ENCODE measurements at places on chromosomes 11 and 22.
A peak's percentile ranks its signal among the peaks of the same experiment; 100 is the strongest.

GRCh38 chr22:23749841-23750301 is 1.0 kb downstream of the ZNF70 start:
- no peak for DNase-seq

DNA sequence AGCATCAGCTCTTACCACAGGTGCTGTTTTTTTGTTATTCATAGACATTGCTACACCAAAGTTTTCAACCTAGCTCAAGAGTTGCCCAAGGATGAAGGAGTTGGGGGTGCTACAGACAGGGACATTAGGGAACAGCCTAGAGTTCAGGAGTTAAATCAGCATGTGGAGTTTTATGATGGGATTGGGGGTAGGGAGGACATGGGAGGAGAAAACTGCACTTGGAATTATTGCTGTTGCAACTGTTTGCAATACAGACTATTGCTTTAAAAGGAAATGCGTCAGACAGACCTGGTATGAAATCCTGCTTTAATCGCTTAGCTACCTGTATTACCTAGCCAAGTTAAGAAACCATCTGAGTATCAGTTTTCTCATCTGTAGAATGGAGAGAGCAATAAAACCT is 6.3 kb downstream of the TMA7B start:
- no peak for DNase-seq

- DNase-seq: peak; percentile 95
Observed at GRCh38 chr11:44568658-44569473, 3.4 kb downstream of the CD82 start.

- no peak for DNase-seq
Observed at GRCh38 chr22:20510811-20511577, 3.6 kb downstream of the MED15 start.

- no peak for DNase-seq
Observed at GRCh38 chr11:5625281-5625680, 480 bp downstream of the TRIM34 start.

DNA sequence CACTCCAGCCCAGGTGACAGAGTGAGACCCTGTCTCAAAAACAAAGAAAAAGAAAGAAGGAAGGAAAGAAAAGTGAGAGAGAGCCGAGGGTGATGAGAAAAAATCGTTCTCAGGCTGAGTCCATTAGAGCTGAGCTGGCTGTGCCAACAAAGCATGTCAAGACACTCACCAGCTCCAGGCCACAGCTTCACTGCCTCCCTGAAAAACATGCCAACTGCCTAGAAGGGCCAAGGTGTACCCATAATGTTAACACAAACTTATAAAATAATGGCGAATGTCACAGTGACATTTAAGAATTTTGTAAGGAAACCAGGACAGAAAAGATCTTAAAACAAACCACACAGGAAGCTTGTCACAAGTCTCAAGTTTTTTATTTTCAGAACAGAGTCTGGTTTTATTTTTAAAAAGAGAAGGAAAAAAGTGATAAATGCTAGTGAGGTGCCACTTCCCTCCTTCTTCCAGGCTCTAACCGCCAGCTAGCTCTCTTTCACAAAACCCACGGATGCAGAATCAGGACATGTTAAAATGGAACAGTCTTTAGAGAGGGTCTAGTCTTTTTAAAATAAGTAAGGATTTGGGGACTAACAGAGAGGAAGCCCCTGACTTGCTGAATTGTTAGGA is 5.1 kb downstream of the TMEM121B start:
- DNase-seq: no peak

DNA sequence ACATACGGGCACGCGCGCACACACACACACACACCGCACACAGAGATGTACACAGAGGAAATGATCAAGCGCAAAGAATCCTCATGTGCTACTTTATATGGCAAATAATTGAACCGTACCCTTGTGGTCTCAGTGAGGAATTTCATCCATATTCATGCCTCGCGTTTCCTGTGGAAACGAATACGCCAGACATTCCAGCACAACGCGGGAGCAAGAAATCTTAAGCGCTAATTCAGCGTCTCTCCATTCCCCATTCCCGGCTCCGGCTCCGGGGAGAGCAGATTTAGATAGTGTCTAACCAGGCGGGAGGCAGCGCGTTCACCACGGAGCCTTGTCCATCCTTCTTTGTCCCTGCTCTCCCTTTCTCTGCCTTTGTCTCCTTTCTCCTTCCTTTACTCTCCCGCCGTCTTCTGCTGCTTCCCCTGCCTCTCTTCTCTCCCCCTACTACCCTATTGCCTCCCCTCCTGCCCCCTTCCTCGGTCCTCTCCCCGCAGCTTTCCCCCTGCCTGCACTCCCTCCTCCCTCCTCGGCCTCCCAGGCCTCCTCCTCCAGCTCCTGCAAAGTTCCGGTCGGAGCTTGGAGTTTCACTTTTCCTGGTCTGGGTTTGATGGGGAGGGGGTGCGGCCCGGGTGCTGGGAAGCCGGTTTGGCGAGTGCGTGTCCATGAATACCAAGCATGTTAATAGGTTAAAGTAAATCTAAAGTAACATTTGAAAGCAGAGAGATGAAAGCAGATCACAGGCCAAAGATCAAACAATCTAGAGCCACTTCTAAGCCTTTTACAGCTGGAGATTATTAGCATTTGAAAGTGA is 579.3 kb downstream of the BUD13 start:
- DNase-seq: no peak

DNA sequence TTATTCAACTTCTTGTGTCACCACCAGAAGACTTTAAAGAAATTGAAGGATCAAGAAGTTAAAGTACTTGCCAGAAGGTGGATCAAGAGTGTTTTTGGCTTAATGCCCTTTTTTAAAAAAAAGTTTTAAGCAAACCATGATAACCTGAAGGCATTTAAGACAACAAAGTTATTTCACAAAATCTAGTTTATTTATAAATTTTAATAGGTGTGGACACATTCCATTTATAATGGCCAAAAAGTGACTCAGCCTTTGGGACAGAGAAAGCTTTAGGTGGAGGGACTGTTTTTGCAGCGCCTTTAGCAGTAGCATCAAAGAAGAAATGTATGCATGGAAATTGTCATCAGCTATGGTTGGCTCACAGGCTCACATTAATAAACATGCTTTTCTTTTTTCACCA is 17.9 kb downstream of the TCP11L1 start:
- DNase-seq: no peak

- DNase-seq: no peak
Observed at GRCh38 chr11:19674836-19675235, 37.8 kb upstream of the NAV2 start.

- no peak for DNase-seq
Observed at GRCh38 chr11:42976636-42977217, 335.1 kb upstream of the API5 start.

GRCh38 chr11:117443266-117444186 is 115.9 kb downstream of the CEP164 start:
- no peak for DNase-seq

GRCh38 chr22:50229370-50229769 is 15.5 kb downstream of the TUBGCP6 start:
- no peak for DNase-seq

DNA sequence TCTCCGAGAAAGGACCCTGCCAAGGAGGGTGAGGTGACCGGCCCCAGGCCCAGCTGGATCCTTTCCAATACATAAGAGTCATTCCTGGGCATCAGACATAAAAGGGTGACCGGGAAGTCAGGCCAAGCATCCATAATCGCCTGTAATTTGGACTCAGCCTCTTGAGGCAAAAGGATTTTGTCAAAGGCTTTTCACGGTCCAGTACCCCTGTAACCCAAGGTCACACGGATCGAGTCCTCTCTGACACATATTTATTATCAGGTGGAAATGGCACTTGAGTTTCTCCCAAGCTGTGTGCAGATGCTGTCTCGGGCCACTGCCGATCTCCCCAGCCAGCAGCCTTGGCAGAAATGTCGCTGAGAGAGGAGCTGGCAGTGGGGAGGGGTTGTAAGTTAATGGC is 556.5 kb downstream of the MN1 start:
- no peak for DNase-seq

DNA sequence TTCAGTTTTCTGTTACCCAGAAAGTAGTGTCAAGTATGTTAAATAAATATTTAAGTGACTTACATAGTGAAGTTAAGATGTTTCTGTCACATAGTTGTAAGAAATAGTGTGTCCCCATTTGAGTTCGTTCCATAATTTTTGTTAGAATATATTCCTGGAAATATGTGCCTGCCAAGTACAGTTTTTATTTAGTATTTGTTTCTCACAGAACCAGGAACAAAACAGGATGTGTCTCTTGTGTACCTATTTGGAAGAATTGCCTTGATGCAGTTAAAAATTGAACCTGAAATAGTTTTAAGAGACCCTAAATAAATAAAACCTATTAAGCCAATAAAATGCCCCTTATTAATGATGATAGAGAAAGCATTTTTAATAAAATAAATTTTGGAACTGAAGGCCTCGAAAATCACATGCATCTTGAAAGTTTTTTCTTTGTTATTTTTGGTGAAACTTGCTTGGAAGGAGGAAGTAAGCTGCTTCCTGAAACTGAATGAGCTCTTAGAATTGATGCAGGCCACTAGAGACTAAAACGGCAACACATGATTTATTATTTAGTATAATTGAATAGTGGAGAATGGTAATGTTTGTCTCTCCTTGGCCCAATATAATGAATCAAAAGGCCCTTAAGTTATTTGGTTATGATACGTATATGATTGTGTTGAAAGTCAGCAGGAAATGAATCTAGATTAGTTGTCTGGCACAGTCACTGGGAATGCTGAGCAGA is 55.9 kb downstream of the SWAP70 start:
- no peak for DNase-seq

Data from activated CD4-positive, alpha-beta T cell treated with anti-CD3 and anti-CD28 coated beads, Interleukin-2, Interleukin-6, amounts not matched to agents 100 ng/mL and 50 ng/mL, durations not matched to agents 16 hours and 8 hours (primary cell).